ENCODE measurements at places on chromosomes 1 and 21.
A peak's percentile ranks its signal among the peaks of the same experiment; 100 is the strongest.

DNA sequence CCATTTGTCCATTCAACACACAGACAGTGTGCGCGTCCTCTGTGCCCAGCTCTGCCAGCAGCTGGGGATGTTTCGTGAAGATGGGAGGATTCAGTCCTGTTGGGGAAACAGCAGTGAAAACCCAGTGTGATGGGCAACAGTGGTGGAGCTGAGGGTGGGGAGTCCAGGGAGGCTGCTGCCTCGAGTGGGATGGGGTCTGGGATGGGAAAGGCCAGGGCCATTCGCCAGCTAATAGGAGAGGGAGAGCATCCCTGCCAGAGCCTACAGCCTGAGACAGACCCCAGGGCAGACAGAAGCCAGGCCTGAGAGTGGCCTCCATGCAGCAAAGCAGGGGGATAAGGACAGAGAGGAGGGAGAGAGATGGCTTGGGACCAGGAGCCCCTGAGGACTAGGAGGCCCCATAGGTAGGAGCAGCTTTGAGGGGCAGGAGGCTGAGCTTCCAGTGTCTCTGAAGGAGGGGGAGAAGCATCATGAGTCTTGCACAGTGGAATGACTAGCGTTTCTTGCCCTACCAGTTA, 252.6 kb downstream of the NPHP4 start:
- DNase-seq: peak; percentile 1

DNA sequence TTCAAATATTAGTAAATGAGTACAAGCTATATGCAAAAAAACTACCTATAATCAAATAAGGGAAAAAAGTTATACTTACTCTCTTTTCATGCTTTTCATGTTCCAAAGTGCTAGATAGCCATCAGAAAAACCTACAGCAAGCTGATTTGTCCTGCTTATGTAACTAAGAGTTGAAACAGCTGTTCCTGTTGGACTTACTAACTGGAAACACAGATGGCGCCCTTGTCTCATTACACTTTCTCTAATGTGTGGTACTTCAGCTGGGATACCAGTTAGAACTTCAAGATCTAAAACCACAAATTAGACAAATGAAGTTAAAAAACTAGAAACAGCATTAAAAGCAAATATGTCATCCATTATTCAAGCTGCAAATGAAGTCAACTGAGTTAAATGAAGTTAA, 24.3 kb downstream of the AHCTF1 start:
- DNase-seq: peak; percentile 22

GRCh38 chr1:24021403-24022266, 41.5 kb upstream of the SRSF10 start:
- no peak for DNase-seq

- no peak for DNase-seq
These were observed 68.4 kb downstream of the LUZP1 start for GRCh38 chr1:23100074-23100748.

DNA sequence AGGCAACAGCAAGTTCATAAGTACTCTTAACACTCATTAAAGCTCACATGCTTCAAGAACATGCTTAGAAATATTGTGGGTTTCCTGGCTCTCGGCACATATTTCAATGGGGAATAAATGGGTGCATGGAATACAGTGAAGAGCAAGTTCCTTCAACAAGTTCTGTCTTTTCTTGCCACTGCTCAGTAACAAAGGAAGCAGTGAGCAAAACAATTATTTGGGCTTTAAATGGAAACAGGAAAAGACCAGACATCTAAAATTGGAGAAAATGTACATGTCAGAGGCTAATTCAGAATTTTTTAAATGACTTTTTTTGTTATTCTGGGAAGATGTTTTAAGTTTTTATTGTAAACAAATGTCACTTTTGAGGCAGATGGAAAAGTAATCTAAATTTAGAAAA, 478.7 kb downstream of the SETD4 start:
- no peak for DNase-seq

DNA sequence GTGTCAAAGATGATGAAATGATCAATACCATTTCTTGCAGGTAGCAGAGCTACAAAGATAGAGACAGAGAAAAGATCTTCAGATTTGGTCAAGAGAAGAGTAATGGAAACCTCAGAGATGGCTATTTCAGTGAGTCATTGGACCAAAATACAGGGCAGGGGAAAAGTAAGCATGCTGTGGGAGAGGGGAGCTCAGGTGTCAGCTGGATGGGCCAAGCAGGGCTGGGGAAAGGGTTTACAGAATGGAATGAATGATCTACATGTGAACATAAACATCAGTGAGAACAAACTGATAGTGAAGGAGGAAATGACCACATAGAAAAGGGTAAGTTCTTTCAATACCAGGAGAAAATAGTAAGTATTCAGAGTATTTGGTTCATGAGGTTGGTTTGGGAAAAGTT, 61.4 kb upstream of the CNN3 start:
- no peak for DNase-seq

GRCh38 chr21:26788790-26789189, 56.4 kb downstream of the ADAMTS1 start:
- DNase-seq: no peak

- no peak for DNase-seq
These were observed 12.7 kb upstream of the WDR26 start for GRCh38 chr1:224447251-224447650.

GRCh38 chr1:12316331-12316730, 86.5 kb downstream of the VPS13D start:
- DNase-seq: no peak

DNA sequence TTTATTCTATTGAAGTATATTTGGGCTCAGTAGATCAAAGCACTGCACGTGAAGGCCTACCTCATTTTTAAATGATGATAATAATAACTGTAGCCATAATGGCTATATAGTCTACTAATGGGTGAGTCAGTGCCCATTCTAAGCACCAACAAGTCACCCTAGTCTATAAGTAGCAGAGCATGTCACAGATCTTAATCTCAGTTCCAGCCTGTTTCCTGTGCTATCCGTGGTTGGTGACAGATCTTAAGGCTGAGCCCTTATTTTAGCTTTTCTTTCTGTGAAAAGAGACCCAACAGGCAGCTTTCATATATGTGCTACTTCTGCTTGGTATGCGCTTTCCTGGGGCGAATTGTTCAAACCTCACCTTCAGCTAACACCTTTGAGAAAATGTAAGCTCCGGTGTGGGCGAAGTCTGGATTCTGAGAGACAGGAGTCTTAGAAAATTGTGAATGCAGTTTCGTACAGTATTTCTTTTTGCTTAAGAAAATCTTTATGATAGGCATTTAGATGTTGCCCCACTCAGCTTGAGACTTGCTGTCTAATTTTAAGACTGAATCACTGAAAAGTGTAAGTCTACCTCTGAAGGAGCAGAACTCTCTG, 59.6 kb downstream of the FMN2 start:
- DNase-seq: no peak

- peak; percentile 43 for DNase-seq
These were observed 668 bp downstream of the RNF11 start for GRCh38 chr1:51236531-51237350.

Data from tibial nerve (tissue), 4 donors.